ENCODE measurements at places on chromosomes 1 and 21. TPM values are rescaled to one million over a fixed set of nuclear protein-coding genes. Genes with fewer than 3 reads are reported as not detected.

The EPHB2 gene
- 45.0 TPM for total RNA-seq

The F13B gene
- 0.08 TPM for total RNA-seq

The KLF17 gene
- 0.34 TPM for total RNA-seq

The TNFSF4 gene
- total RNA-seq, result not detected

The FCRLB gene
- 1.7 TPM for total RNA-seq

The SH2D1B gene
- 0.08 TPM for total RNA-seq

The PLA2G2C gene
- total RNA-seq, result not detected

Measured in A549 treated with CORT108297 at 1 μM for 4 hours (cell line).